SW480 (cell line): ENCODE measurements at places on chromosomes 3 and 15.
A peak's percentile ranks its signal among the peaks of the same experiment; 100 is the strongest.

GRCh38 chr3:171459137-171459941, 866 bp downstream of the TNIK start:
- peak; percentile 81 for DNase-seq

DNA sequence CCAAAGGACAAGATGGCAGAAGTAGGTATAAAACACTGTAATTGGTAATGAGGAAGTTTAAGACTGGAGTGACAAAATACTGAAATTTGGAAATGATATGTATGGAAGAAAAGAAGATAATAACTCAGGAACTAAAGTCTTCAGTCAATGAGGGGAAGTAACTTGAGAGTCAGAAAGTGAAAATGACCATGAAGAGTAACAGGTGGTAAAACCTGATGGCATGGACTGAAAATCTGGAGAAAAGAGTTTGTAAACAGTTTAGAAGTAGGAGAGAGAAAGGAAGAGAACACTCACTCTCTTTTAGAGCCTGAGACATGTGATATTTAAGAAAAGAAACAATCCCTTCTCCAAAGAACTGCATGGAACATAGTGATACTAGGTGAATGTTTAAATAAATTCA, 387.9 kb downstream of the PYDC2 start:
- no peak for DNase-seq

DNA sequence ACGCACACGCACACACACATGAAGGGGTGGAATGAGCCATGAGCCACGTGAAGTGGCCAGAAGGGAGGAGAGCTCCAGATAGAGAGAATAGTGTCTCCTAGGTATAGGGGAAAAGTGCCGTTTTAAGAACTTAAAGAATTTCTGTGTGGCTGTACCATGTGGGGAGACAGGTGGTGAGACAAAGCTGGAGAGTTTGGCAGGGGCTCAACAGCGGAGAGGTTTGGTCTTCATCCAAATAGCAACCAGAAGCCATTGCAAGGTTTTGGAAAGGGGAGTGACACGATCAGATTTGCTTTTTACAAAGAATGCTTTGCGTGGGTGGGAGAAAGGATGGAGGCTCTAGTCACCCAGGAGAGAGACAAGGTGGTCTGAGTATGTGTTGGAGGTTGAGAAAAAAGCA, 146.0 kb downstream of the IL20RB start:
- DNase-seq: no peak

- no peak for DNase-seq
These were observed 248.9 kb downstream of the SLCO3A1 start for GRCh38 chr15:92102395-92102755.

DNA sequence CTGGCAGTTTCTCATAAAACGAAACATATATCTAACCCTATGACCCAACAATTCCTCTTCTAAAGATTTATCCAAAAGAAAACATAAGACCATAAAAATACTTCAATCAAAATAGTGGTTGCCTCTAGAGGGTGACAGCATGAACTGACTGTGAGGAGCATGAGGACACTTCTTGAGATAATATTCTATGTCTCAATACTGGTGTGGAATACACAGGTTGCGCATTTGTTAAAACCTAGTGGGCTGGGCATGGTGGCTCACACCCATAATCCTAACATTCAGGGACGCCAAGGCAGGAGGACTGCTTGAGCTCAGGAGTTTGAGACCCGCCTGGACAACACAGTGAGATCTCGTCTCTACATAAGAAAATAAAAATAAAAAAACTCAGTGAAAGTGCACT, 57.3 kb downstream of the HERC1 start:
- DNase-seq: no peak

DNA sequence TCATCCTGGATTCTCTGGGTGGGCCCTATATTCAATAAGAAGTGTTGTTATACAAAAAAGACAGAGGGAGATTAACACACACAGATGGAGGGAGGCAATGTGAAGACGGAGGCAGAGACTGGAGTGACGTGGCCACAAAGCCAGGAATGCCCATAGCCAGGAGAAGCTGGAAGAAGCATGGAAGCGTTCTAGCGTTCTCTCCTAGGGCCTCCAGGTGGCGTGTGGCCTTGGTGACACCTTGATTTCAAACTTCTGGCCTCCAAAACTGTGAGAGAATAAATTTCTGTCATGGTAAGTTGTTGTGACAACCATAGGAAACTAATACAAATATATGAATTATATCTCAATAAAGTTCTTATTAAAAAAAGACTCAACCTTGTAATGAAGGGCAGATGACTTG, 21.3 kb downstream of the THBS1 start:
- no peak for DNase-seq

GRCh38 chr3:45729614-45730013, 40.4 kb downstream of the SACM1L start:
- no peak for DNase-seq

DNA sequence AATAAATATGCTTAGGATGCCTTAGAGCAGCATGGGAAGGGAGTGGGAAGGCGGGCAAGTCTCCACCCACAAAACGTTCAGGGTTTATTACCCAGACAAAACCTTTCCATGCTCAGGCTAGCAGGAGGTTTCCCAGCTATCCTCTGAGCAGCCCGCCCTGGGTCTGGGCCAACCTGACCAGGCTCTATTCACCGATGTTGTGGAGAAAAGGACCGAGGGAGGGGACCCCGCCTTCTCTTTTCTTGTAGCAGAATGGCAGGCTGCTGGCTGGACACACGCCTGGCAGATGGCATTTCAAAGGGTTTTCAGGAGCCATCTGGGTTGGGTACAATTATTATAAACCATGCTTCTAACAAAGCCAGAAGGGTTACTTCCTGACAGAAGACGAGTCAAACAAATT, 540.9 kb downstream of the MAGI1 start:
- peak; percentile 42 for DNase-seq

DNA sequence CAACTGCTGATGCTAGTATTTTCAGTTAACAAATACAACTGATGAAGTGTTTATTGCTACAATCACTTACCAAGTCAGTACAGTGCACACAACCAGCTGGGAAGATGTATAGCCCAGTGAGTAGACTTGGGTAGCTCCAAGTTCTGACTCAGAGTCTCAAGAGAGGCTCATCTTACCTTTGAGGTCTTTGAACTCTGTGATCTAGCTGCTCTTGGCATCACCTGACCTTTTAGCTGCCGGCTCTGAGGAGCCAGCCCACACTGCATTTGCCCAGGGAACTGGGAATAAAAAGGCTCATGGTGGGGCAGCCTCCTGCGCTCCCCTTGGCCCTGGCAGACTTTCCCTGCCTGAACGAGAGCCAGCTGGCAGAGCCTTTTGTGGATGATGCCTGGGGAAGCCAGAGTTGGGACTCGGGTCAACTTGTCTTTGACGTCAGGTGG, 82.6 kb downstream of the CEMIP start:
- no peak for DNase-seq

DNA sequence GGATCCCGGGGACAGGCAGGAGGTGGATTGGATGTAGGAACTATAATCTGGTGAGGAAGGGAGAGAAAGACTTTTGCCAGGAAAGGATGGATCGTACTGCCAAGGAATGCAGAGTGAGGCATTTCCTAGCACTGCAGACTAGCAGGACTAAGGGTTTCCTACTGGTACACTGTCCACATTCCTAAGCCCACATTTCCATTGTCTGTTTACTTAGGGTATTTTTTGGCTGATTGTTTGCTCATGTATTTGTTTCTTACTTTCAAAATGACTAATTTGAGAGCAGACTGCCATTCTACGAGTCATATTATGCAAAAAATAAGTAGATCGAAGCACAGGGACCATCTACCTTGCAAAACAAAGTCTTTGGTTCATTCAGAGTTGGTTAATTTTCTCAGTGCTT, 1029.5 kb upstream of the NR2F2 start:
- DNase-seq: no peak

DNA sequence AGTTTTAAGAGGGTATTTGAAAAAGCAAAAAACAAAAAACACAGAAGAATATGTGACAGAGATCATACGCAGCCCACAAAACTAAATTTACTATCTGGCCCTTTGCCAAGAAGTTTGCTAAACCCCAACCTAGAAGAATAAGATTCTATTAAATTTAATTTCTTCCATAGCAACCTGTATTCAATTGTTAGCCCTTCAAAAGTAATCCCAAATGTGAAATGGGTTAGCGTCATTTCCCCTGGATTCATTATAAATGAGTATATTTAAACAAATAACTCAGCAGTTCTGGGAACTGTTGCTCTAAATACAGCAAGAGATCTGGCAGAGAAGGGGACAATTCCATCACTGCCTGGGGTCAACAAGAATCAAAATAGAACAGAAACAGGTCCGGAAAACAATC, 56.8 kb downstream of the CERS3 start:
- DNase-seq: no peak

DNA sequence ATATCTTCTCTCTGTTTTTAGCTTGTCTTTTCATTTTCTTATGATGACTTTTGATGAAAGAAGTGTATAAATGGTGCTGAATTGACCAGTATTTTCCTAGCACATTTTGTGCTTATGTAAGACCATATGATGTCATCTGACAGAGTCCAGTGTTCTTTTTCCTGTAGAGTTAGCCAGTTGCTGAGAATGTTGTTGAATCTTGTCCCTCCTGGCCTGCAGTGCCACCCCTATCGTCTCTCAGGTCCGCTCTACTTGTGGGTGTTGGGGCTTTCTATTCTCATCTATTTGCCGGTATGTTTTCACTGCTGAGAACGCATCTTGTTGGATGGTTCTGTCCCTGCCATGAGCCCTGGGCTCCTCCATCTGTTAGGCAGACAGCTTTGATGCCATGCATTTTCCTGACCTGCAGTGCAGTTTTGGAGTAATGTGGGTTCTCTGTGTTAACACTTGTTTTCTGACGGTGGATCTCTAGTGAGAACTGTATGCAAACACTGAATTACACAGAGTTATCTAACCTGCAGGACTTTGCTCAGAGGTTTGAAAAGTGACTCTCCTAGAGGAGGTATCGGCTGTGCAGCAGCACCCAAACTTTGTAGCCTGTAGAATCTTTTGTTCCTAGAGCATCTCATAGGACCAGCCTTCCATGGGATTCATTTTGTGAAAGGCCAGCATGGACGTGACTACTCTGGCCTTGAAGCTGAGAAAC, 44.6 kb downstream of the SLC6A20 start:
- no peak for DNase-seq

DNA sequence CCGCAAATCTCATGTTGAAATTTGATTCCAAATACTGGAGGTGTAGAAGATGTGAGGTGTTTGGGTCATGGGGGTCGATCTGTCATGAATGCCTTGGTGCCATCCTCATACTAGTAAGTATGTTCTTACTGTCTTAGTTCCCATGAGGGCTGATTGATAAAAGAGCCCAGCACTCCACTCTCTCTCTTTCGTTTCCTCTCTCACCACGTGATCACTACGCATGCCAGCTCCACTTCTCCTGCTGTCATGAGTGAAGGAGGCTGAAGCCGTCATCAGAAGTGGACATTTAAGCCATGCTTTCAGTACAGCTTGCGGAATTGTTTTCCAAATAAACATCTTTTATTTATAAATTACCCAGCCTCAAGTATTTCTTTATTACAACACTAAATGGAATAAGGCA, 6.1 kb downstream of the OR5H15 start:
- no peak for DNase-seq

DNA sequence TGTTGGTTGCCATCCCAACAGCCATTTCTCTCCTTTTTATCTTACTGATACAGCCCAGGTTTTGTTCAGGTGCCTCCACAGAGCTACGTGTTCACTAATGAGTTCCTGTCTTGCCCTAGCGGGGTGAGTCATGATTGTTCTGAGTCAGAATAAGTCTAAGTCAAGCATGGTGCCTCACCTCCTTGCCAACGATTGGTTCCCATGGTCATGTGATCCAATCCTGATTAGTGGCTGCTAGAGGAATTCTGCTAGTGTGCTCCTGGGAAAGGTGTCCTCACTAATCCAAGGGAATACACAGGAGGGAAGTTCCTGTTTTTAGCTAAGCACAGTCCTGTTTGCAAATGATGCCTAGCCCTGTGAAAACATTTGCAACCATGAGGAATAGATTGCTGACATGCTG, 99.8 kb downstream of the NSUN3 start:
- peak; percentile 34 for DNase-seq

DNA sequence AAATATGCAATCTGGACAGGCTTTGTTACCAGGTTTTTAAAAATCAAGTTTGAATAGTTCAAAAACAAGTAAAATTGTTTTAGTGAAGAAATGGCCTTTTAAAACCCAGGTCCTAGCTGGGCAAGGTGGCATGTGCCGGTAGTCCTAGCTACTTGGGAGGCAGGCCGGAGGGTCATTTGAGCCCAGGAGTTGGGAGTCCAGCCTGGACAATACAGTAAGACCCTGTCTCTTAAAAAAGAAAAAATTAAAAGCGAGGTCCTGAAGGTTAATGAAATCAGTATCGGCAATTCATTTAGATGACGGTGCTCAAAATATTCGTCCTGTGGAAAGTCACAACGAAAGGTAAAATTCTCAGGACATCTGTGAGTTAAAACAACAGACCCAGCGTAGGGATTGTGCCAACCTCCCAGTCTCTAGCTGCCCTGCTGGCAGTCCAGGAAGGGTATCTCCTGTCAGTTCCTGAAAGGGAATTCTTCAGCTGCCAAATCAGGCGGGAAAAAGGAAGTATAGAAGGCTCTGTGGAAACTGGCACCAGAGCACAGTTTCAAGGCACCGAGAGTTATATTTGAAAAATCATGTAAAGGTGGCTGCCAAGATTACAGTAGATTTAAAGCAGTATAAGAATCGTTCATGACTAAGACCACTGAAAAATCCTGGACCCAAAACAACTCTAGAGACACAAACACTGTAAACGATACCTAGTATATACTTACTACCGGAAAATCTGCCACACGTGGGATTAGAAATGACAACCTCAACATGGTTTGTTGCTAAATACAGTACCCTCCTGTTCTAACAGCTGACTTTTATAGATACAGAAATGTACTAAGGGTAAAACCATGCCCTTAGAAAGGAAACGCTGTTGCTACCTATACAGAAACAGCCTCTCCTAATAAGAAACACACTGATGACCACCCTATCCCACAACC, 1.2 kb upstream of the ABHD17C start:
- DNase-seq: peak; percentile 13

GRCh38 chr3:73481888-73482287, 142.9 kb downstream of the PDZRN3 start:
- no peak for DNase-seq

DNA sequence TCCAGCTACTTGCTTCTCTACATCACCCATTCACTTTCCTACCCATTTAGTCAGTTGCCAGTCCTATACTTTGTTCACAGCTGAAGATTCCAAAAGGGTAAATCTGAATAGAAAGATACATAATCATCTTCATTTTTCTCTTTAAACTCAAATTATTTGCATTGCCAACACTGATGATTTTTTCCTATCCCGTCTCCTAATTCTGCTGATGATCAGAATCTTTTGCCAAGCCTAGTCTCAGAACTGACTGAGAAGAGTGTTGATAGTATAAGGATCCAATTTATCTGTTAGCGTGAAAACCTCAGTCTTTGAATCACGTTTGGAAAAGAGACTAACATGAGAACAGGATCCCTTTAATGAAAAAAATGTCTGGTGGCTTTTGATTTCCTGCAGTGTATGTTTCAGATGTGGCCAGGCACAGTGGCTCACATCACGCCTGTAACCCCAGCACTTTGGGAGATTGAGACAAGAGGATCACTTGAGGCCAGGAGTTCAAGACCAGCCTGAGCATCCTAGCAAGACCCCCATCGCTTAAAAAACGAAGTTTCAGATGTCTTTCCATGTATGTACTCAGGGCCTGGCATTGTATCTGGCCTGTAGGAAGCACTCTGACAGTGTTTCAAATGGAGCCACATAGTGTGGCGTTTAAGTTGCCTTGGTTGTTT, 169.4 kb downstream of the KLHL25 start:
- no peak for DNase-seq
